Fibroblast of mammary gland (primary cell): ENCODE measurements at places on chromosomes 7 and 10.
A peak's percentile ranks its signal among the peaks of the same experiment; 100 is the strongest.

DNA sequence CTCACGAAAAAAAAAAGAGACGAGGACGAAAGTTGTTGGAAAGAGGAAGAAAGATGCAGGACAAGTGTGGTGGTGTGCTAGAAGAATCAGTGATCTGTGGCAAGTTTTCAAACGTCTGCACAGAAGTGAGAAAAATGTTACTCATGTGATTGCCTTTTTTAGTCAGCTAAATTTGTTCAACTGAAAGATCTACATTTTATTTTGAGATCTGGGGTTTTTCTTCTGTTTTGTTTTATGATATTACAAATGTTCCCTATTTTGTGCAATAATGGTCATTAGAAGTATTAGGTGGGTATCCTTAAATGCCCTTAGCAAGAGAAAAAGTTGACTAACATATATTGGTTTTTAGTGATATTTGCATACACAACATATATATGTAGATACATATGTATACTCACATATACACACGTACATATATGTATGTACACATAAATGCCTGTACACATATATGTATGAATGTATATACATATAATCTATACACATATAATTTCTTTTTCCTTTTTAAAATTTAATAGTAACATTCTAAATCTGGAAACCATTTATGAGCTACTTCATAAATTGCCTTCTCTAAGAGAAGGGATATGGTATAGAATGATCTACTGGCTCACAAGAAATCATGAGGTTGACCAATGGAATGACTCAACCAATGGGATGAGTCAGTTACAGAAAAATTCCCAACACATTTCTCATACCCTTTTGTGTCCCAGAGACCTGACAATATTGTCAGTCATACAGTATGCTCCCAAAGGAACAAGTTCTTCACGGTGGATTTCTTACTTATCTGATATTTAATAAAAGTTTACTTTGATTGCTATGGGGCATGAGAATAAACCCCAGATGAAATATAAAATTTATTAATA, 38.4 kb downstream of the SLC39A12 start:
- peak; percentile 96 for DNase-seq

GRCh38 chr7:99033765-99034164, 110.1 kb downstream of the SMURF1 start:
- DNase-seq = no peak

DNA sequence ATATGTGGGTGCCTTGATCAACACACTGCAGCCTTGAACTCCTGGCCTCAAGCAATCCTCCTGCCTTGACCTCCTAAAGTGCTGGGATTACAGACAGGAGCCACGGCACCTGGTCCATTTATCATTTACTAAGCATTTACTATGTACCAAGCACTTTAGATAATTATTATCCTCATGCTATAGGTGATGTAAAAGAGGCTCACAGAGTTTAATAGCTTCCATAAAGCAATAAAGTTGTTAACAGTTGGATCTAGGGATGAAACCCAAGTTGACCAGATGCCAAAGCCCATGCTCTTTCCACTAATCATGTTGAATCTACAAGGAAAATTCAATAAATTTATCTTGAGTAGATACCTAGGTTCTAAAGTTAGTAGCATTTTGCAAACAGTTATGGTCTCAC, 5.0 kb downstream of the NAPEPLD start:
- DNase-seq = no peak

- no peak for DNase-seq
Observed at GRCh38 chr7:31493714-31494181, 20.1 kb upstream of the ITPRID1 start.

GRCh38 chr7:83005410-83005809, 157.3 kb downstream of the PCLO start:
- DNase-seq = no peak

DNA sequence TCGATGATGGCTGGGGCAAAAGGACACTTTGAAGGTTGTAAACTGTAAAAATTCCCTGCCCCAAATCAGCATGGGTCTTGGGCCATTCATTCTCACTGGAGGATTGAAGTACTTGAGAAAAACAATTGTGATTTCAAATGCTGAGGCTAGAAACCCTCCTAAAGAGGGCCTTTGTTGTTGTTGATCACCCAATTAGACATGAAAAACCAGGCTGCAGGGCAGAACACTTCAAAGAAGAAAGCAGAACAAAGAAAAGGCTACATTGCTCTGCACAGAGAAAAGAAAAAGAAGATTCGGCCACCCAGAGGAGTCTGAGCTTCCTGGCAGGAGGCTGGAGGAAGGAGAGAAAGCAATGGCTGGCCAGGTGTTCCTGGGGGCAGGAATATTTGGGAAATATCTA, 143.1 kb downstream of the NPY start:
- DNase-seq = no peak

DNA sequence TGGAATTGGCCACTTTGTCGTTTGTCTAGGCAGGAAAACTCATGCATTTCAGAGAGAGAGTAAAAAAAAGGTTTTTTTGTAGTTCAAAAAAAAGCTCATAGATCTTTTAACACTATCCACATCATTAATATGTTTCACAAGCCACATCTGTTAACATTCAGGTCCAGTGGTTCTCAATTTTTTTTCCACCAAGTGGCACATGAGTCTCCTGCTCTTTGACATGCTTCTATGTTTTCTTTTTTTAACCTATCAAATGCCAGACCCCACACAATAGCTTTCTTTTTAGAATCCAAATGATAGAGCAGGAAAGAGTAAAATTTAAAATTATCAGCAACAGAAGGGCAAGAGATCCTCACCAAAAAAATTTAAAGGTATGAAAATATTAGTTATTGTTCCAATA, 20.3 kb downstream of the NOD1 start:
- DNase-seq = peak; percentile 75

DNA sequence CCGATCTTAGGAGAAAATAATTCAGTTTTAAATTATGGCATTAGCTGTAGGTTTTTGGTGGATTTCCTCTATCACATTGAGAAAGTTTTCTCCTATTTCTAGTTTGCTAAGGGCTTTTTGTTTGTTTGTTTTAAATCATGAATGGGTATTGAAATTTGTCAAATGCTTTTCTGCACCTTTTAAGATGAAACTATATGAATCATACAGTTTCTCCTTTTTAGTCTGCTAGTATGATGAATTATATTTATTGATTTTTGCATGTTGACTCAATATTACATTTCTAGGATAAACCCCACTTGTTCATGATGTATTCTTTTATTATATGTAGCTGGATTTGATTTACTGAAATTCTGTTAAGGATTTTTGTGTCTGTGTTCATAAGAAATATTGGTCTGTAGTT, 70.3 kb upstream of the PIP4K2A start:
- DNase-seq = no peak

DNA sequence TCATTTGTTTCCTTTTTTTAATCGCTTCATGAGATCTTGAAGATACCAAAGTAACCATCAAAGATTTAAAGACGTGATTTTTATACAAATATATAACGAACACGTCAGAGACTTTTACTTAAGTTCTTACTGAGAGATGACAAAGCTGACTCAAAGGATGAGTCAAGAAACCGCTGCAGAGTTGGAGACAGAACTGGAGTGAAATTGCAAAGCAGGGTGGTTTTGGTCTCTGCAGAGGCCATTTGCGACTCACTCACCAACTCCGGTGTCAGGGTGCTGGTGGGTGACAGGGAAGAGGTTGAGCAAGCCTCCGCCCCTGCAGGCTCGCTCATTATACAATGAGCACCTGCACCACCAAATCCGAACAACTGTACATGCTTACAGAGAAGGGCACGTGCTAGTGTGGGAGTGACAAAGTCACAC, 75.2 kb downstream of the DNAJB6 start:
- DNase-seq = peak; percentile 95
